ENCODE measurements at places on chromosomes 3 and 15. TPM values are rescaled to one million over a fixed set of nuclear protein-coding genes. Genes with fewer than 3 reads are reported as not detected.

GRCh38 chr3:40608091-40608490 is 83.3 kb downstream of the ZNF621 start:
- DNase-seq = no peak
- no peaks in the 10 kb centered on the region for H3K4me1 ChIP-seq
- no peaks in the 10 kb centered on the region for H3K36me3 ChIP-seq
- no peak overlapping the region for H3K4me3 ChIP-seq
- no peak overlapping the region for H3K27ac ChIP-seq
- H3K27me3 ChIP-seq = no peaks in the 10 kb centered on the region

DNA sequence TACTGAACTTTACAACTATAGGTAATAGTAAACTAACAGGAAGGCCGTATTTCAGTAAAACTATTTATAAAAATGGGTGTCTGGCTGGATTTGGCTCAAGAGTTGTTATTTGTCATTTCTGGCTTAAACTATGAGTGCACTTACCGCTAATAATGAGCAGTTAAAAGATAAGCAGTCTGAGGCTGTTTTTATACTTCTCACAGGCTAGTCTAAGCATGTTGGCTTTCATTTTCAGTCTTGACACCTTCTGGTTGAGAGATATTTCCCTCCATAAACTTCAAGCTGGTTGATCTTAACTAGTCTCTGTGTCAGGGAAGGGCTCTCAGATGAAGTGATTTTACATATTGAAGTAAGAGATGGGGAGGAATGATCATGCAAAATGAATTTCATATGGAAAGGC is 96.1 kb downstream of the RSRC1 start:
- H3K27me3 ChIP-seq = no peaks in the 10 kb centered on the region
- H3K4me1 ChIP-seq = no peaks in the 10 kb centered on the region

DNA sequence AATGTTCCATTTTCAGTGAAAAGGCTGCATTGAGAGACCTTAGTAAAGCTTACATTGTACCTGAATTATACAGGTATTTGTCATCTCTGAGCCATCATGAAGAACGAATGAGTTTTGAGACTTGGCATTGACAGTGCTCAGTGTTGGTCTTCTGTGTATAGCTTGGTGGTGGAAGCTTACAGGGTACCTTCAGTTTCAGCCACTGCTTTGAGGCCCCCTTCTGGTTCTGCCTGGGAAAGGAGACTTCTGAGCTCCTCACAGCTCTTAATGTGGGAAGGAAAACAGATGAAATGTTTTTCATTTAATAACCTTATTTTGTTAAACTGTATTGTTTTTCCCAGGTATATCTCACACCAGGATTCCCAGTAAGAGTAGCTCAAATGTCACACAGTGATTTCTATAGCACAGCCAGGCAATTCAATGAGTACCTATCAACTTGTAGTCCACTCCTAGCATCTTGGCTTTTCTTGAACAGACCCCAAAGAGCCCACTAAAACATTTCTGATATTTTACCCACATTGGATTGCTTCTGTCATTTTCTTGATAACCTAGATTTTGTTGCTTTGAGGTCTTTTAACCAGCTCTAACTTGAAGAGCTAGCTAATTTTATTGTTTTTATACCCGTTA is 5.6 kb downstream of the SERPINI1 start:
- H3K36me3 ChIP-seq = peaks cover 3% of the 10 kb centered on the region
- no peaks in the 10 kb centered on the region for H3K4me1 ChIP-seq
- H3K27me3 ChIP-seq = no peaks in the 10 kb centered on the region
- no peak overlapping the region for H3K27ac ChIP-seq
- H3K4me3 ChIP-seq = no peak overlapping the region
- no peak for DNase-seq

The LRRN1 gene
- total RNA-seq = 5.1 TPM

The HCLS1 gene
- 128 TPM for total RNA-seq

All from thymus (tissue), 14 donors.